ENCODE measurements at places on chromosomes 13 and 19.

DNA sequence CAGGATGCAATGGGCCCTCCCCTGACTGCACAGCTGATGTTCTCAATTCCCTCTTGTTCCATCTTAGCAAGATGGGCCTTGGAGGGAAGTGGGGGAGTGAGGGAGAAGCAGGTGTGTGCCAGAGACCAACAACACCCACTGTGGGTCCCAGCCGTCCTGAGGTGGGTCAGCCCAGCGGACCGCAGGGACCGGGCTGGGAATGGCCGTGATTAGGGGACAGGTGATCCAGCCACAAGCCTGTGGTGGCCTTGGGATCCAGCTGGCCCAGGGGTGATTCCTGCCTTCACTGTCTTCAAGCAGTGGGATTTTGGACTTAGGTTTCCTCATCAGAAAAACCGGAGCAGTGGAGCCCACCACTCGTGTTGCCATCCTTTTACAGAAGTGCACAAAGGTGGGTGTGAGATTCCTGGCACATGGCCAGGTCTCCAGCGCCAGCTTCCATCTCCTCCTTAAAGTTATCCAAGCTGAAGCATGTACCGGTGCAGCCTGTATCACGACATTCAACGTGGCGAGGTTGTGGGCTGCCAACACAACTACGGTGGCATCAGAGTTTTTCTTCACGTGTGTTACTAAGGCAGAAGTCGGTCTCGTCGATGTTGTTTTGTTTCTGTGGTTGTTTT is 9.0 kb upstream of the ATP11A start:
- DNase-seq, result no peak

- DNase-seq, result no peak
These were observed 24.1 kb upstream of the RNF113B start for GRCh38 chr13:98201189-98201588.

DNA sequence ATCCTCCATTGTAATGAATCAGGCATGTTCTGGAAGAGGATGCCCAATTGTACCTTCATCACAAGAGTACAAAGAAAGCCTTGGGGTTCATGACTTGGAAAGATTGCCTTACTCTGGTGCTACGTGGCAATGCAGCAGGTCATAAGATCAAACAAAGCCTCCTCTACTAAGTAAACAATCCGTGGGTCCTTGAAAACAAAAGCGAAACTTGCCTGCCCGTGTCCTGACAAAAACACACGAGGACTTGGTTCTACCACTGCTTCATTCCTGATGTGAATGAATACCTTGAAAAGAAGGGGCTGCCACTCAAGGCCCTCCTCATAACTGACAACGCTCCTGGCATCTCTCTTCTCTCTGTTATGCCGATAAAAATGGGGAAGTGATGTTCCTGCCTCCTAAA is 18.9 kb downstream of the ZNF563 start:
- DNase-seq, result no peak

DNA sequence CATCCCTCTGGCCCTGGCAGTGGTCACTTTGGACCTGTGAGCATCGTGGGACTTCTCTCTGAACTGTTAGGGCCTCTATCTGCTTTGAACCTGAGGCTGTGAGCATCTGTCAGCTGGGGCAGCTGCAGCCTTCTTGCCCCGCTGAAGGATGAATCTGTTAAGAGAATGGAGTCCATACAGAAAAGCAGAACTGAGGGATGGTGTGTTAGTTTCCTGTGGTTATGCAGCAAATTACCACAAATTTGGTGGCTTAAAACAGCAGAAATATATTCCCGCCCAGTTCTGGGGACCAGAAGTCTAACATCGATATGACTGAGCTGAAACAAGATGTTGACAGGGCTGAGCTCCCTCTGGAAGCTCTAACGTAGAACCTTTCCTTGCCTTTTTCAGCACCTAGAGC is 1.6 kb upstream of the ZNF497 start:
- DNase-seq, result no peak

GRCh38 chr19:723714-724113 is 15.0 kb downstream of the PALM start:
- no peak for DNase-seq

- no peak for DNase-seq
These were observed 663.2 kb downstream of the UQCRFS1 start for GRCh38 chr19:28549680-28550277.

DNA sequence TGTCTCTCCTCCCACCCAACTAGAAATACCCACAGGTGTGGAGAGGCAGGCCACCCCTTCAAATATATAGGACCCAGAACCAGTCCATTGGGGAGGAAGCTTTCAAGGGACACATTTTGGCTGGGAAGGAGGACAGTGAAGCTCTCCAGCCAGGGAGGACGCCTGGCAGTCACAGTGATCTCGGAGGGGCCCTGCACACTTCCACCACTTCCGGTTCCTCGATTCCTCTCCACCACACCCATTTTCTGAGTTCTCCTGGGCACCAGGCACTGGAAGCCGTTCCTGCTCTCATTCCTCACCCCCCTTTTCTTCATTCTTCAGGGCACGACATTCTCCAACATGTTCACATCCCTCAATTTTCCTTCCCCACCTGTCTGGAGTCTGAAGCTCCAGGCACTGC is 30.4 kb upstream of the CEACAM21 start:
- DNase-seq, result no peak

DNA sequence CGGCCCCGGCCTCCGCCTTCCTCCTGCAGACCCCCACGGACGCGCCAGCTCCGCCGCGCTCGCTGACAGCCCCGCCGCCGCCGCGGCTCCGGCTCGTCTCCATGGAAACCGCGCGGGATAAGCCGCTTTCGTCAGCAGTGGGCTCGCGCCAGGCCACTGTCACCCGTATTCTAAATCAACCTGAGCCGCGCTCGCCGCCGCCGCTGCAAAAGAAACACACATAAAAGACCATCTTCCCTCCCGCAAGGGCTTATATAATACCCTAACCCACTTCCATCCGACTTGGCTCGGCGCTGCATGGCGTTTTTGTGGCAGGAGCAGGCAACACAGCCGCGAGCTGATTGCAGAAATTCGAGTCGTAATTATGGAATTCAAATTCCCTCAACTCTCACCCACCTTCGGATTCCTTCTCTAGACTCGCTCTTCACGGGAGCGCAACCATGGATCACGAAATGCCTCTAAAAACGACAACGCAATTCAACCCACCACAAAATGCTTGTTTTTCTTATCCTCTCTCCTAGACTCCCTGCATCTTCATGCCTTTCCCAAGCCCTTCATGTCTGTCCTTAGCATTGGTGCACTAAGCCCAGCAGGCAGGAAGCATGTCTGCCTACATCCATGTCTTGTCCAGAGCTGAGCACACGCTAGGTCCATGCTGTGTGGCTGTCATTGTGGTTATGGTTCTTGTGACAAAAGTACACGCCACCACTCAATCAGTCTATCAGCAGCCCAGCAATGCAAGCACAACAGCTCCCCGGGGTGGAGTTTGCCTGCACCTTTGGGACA is at the start of gene AMER2:
Gene AMER2, minus strand, starts transcription at position 772 of the 786 bp plus-strand sequence. Its CDS starts 669 bp downstream, at position 103.
- DNase-seq, result peak; percentile 21

- DNase-seq, result no peak
These were observed 14.4 kb downstream of the KANK2 start for GRCh38 chr19:11182994-11183393.

- DNase-seq, result no peak
These were observed 44.2 kb downstream of the CHST8 start for GRCh38 chr19:33665776-33666595.

- DNase-seq, result no peak
These were observed 2.0 kb downstream of the SPART start for GRCh38 chr13:36344173-36344572.

DNA sequence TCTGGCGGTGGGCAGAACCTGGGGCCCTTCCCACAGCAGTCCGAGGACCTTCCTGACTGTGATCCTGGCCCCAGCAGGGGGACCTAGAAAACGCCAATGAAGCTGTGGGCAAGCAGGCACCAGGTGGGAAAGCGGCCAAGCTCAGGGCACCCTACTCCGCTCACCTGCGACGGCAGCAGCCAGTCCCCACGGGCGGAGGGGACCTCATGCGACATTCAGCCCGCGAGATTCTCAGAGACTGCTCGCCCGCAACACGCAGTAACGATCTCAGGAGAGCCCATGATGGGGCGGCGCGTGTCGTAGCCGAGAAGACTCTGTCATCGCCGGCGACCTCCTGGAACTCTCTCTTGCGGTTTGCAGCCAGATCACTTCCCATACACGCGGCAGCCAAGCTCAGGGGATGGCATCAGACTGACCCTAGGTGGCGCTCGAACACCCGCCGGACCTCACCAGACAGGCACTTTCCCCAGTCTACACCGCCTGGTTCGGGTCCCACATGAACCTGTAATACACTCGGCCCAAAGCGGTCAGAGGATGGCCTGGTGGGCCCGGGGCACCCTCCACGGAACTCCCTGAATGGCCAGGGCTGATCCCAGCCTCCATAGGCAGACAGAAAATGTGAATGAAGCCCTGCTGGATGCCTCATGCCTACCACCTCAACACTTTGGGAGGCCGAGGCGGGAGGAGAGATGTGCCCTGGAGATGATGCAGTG is 26.5 kb downstream of the MAN2B1 start:
- peak; percentile 33 for DNase-seq

GRCh38 chr19:5857203-5858081 is 6.2 kb upstream of the FUT3 start:
- no peak for DNase-seq

- no peak for DNase-seq
These were observed 186.9 kb upstream of the UBL3 start for GRCh38 chr13:30037306-30037705.

DNA sequence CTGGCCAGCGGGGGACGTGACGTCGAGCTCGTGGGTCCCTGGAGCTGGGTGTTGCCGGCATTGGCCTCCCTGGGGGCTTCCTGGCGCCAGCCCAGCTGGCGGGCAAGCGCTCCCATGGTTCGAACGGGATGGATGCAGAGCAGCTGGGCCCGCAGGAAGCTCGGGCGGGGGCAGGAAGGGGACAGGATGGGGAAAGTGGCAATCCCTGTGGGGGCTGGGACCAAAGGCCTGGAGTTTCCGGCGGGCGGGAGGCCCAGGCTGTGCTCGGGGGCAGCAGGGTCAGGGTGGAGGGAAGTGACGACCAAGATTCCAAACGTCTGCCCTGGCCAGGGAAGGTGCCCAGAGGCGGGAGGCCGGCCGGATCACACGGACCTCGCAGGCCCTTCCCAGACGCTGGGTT is 19.3 kb downstream of the PALM start:
- no peak for DNase-seq

GRCh38 chr13:75776550-75776949 is 140.4 kb downstream of the LMO7 start:
- DNase-seq, result no peak

GRCh38 chr19:16442386-16443276 is 29.1 kb downstream of the EPS15L1 start:
- peak; percentile 89 for DNase-seq

DNA sequence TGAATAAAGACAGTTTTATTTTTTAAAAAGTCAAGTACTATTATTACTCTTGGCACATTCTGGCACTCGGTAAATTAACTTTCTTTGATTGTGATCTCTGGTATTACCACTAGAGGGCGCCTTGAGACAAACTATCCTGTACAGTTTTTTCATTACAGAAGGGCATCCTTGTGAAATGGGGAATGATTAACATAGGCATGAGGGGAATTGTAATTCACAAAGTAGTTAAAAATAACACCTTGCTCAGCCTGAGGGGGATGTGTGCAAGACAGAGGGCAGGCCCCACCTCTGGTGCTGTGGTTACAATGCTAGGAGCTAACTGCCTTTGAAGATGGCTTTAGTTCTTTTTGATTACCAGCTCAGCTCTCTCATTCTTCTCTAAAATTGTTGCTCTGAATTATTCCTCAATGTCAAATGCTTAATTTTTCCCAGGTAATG is 24.2 kb upstream of the C1QTNF9B start:
- DNase-seq, result peak; percentile 4

DNA sequence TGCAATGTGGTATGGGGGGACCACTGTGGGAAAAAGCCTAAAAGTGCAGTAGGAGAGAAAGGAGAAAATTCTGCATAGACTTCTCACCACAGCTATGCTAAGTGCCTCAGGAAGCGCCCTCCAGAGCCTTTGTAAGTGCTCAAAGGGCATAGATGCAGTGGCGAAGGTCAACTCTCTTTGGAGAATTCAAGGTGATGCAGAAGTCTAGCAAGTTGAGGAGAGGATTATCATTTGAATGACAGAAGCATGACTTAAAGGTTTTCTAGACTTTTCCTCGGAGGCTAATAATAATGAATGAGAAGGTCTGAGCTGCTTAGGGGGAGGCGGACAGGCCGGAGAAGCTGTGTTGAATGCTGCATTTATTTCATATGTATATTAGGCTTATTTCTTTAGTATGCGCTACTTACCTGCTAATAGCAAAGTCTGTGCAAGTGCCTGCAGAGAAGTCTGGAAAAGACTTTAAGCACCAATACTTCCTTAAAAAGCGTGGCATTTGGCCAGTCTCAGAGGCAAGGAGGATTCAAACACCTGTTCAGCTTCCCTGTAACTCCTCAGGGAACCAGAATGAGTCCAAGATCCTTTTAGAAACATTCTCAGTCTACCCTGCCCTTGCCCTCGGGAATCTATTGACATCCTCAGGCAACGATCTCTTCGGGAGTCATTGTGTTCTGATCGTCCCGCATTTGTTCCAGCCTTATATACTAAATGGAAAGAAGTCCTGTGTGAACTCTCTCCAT is 56.2 kb downstream of the FLT1 start:
- no peak for DNase-seq

GRCh38 chr13:64928696-64929499 is 2301.2 kb downstream of the PCDH9 start:
- no peak for DNase-seq

DNA sequence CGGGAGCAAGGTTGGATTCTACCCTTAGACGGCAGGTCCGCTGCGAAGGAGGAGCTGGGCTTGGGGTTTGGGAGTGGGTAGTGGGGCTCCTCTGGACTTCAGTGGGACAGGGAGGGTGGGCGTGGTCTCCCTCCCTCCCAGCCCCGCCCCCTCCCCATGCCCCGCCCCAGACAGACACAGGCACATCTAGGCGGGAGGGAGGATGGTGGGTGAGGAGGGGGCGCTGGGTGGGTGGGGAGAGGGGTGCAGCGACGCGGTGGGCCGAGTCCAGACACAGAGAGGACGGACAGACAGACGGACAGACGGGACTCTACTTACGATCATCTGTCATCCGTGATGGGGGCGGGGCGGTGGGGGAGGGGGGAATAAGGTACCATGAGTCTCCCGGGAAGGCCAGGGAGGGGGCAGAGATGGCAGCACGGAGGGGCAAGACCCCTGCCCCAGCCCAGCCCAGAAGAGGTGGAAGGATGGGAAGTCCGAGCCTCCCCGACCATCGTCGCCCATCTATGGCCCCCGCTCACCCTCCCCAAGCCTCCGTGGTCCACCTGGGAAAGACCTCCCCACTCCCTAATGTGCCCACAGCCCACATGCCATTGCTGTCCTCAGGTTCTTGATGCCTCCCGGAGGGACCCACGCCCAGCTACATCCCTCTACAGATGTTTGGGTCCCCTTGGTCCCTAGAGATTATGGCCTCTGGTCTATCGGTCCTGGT is 64.8 kb downstream of the UNC13A start:
- no peak for DNase-seq

- DNase-seq, result peak; percentile 62
These were observed 35.8 kb upstream of the MEDAG start for GRCh38 chr13:30870049-30870884.
